ENCODE measurements at places on chromosomes 5 and 9.

GRCh38 chr9:22210936-22211335 is 201.8 kb upstream of the CDKN2B start:
- DNase-seq, result no peak

GRCh38 chr5:131361677-131362315 is 97.9 kb downstream of the CDC42SE2 start:
- no peak for DNase-seq

DNA sequence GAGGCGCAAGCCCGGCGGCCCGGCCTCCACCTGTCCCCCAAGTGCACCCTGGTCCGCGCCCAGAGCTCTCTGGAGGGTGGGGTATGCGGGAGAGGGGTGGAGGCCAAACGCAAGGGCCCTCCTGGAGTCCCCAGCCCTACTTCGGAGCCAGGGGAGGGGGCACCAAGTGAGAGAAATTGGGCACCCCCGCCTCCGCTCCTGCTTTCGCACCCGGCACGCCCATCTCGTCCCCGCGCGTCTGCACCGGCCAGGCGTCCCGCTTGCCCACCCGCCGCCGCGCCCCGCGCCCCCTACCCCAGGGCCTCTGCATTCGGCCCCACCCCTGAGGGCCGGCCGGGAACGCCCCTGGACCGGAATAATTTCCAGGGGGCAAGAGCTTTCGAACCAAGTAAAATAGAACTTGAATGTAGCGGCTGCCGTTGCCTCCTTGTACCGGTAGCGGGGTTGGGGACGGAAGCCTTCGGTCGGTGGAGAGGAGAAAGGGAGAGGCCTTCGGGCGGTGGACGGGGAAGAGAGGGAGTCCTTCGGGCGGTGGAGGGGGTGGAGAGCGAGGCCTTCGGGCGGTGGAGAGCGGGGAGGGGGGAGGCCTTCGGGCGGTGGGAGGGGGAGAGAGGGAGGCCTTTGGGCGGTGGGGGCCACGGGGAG is 694 bp upstream of the PHPT1 start:
- no peak for DNase-seq

GRCh38 chr9:99222416-99223270 is 561 bp downstream of the SEC61B start:
- peak; percentile 46 for DNase-seq

DNA sequence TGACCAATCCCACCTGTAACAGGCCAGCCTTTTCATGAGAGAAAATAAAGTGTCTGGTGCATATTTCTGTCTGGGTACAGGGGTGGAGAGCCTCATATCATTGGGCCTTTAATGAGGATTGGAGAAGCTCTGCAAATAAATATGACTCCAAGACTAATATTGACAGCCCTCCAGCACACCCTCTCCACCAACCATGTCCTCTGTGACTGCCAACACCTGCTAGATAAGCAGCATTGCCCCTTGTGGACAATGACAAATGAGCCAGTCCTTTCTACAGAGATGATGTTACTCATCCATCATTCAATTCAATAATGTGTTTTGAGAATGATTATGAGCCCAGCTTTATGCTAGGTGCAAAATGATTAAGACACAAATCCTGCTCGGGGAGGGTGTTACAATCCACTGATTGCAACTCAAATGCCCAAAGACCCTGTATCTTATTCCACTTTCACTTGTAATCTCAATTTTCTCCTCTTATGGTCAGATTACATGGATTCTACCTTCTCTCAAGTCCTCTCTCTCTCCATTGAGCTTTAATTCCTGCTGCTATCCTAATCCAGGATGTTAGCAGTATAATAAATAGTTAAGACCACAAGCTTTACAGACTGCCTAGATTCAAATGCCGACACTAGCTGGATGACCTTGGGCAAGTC is 2.1 kb upstream of the GFRA3 start:
- DNase-seq, result no peak

Measured in lung (tissue), 17 donors.